Neural progenitor cell (in vitro differentiated cells): ENCODE measurements at places on chromosomes 4 and X. TPM values are rescaled to one million over a fixed set of nuclear protein-coding genes. Genes with fewer than 3 reads are reported as not detected.

Gene MGAT4D
- total RNA-seq, result not detected in 2 replicates

Gene TSPAN7
- 8.6 and 12.7 TPM in 2 replicates for total RNA-seq

Gene POLN
- 1.5 and 1.7 TPM in 2 replicates for total RNA-seq

Gene IL3RA
- total RNA-seq, result not detected in 2 replicates

Gene ANAPC10
- 34.9 and 48.4 TPM in 2 replicates for total RNA-seq

Gene GSX2
- total RNA-seq, result 0.59 TPM in 1 of 2 replicates, not detected in the other

Gene MAMLD1
- total RNA-seq, result 0.25 TPM in 1 of 2 replicates, not detected in the other

Gene CLDN34
- 0.37 TPM in 1 of 2 replicates, not detected in the other for total RNA-seq

Gene UGT2B15
- not detected in 2 replicates for total RNA-seq

Gene TRAM1L1
- total RNA-seq, result 4.5 and 8.4 TPM in 2 replicates

Gene CTSO
- total RNA-seq, result 3.2 and 3.9 TPM in 2 replicates

Gene SH2D1A
- total RNA-seq, result 0.06 TPM in 1 of 2 replicates, not detected in the other

Gene PNCK
- total RNA-seq, result 19.7 and 53.5 TPM in 2 replicates

Gene MAGEA12
- not detected in 2 replicates for total RNA-seq
